ENCODE measurements at places on chromosomes 4 and X.

DNA sequence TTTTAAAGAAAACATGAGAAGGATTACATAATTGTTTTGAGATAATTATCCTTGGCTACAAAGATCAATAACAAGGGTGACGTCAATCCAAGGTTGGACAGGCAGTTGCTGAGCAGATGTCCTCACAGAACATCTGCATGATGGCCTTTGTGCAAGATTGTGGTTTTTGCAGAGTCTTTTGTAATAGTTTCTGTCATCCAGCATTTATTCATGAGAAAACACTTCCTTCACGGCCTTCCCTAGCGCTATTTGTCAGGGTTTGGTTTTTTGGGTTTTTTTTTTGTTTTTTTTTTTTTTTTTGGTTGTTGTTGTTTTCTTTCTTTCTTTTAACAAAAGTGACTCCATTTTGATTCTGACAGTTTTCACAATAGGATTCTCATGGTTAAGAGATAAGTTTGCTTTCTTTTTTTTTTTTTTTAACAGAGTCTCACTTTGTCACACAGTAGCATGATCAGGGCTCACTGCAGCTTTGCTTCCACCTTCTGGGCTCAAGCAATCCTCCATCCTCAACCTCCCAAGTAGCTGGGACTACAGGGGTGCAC lies 31.5 kb upstream of the ELF2 start:
- no peak for DNase-seq

DNA sequence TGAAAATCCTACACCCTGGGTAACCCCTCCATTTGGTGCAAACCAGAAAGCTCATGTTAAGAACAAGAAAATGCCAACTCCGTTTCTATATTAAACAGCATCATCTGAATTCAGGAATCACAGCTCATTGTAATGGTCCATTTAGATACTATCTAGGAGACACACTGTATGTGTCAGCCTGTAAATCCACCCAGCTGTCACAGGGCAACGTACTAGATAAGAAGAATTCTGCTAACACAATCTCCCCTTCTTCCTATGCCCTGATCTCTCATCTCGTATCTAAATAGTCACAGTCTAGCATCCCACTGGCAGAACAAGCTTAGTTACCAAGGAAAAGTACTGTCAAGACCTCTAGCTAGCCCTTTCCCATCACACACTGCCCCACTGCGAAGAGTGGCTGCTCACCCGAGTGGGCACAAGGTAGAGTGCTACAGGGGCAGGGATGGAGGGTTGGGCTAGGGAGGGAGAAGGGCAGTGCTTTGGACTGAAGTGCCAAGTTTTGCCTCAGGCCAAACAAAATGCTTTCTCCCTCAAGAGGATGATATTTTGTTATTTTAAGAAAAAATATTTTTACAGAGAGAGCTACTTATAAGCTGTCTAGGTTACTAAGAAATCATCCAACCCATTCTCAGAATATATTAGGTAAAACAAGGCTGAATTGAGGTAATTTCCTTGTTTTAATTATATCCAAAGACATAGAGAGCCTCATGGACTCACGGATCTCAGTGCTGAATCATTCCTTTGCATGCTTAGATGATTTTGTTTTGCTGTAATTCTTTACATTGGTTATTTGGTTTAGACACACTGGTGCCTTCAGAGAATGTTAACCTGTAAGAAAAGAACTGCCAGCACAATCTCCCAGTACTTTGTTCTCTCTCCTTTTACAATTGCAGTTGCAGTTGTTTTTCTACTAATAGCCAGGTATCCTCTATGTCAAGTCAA lies 196.6 kb downstream of the PRDM5 start:
- no peak for DNase-seq

DNA sequence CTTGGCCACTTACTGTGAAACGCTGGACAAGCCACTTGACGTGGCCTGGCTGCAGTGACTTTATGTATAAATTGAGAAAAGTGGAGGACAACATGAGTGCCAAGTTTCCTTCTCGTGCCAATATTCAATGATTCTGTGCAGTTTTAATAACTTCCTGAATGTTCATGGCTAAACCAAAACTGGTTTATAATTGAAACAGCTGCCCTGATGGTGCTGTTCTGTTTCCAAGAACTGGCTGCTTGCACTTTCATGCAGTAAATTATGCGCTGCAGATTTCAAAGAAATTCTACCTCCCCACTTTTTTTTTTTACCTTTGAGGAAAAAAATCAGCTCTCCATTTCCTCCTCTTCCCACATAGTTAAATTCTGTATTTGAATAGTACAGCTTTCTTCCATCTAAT lies 205.2 kb upstream of the CASK start:
- no peak for DNase-seq

- DNase-seq: no peak
These were observed 17.4 kb upstream of the FAM47E start for GRCh38 chr4:76233967-76234678.

- no peak for DNase-seq
These were observed 27.3 kb upstream of the CRLF2 start for GRCh38 chrX:1239681-1240142.

GRCh38 chrX:30310429-30311206 lies 1.4 kb upstream of the NR0B1 start:
- DNase-seq: no peak

DNA sequence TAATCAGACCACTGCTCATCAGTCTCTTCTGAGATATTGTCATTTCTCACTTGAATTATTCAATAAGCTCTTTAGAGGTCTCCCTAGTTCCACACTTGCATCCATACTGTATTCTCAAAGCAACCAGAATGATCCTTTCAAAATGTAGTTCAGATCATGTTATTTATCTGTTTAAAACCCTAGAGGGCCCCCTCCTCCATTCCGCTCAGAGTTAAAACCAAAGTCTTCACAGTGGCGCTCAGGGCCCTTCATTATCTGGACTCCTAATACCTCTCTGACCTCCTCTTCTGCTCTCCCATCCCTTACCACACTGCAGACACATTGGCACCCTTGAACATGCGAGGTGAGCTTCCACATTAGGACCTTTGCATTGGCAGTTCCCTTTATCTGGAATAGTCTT lies 32.7 kb upstream of the HPGDS start:
- no peak for DNase-seq
